ENCODE measurements at places on chromosomes 7 and 10. TPM values are rescaled to one million over a fixed set of nuclear protein-coding genes. Genes with fewer than 3 reads are reported as not detected.

DNA sequence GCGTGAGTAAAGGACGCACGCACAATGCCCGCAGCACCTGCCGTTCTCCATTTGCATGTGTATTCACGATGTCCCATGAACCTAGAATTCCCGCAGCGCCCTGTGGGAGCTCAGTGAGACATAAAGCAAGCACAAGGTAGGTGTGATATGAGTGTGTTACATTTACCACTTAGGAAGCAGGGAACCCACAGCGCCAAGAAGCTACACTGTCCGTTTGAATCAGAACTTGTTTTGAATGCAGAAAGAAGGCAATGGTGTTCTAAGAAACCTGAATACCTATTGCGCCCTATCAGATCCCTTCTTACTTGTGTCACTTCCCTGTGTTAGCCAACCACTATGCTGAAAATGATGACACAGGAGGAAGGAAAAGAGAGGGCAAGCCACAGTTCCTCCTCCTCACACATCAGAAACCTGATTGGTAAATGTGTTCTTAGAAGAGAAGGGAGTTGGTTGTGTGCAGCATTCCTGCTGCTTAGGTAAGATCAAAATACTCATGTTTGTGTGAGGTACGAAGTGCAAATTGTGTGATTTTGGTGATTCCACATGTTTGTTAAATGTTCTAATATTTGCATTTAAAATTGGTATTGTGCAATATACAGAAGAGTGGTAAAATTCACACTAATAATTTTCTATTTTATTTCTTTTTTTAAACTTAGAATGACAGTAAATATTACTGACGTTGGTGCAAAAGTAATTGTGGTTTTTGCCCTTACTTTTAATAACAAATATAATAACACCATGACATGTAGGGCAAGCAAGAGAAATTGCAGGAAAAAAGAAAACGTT lies 185.4 kb downstream of the SEC23IP start:
- peak overlapping the region; percentile 35 for H3K4me3 ChIP-seq
- H3K27ac ChIP-seq, result peak overlapping the region; percentile 70
- peaks cover 10% of the 10 kb centered on the region for H3K36me3 ChIP-seq

DNA sequence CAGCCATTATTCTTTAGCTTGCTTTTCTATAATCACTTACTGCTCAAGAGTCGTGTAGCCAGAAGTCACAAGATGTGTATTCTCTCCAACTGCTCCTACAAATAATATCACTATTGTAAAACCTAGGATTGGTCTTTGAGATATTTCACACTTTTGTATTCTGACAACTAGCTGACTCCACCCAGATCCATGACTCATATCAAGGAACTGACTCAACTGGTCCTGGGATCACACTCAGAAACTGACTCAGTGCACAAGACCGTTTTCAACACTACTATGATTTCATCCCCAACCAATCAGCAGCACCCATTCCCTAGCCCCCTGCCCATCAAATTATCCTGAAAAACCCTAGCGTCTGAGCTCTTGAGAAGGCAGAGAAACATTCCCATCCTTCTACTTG lies 56.5 kb upstream of the ORC5 start:
- H3K27ac ChIP-seq, result no peak overlapping the region
- H3K4me3 ChIP-seq, result no peak overlapping the region
- peaks cover 28% of the 10 kb centered on the region for H3K36me3 ChIP-seq
- H3K4me1 ChIP-seq, result no peaks in the 10 kb centered on the region

PLAC9 gene
- 7.3 TPM for total RNA-seq

COMTD1 gene
- 49.5 TPM for total RNA-seq

- DNase-seq, result no peak
- H3K27me3 ChIP-seq, result peaks cover 3% of the 10 kb centered on the region
- peaks cover 12% of the 10 kb centered on the region for H3K36me3 ChIP-seq
- no peak overlapping the region for H3K27ac ChIP-seq
Measured at GRCh38 chr10:86232644-86233043, 134.0 kb downstream of the GRID1 start.

- H3K27me3 ChIP-seq, result peaks cover 3% of the 10 kb centered on the region
- no peak overlapping the region for H3K27ac ChIP-seq
- no peaks in the 10 kb centered on the region for H3K36me3 ChIP-seq
- peak; percentile 11 for DNase-seq
Measured at GRCh38 chr10:132974249-132974796, 32.0 kb upstream of the CFAP46 start.

DNA sequence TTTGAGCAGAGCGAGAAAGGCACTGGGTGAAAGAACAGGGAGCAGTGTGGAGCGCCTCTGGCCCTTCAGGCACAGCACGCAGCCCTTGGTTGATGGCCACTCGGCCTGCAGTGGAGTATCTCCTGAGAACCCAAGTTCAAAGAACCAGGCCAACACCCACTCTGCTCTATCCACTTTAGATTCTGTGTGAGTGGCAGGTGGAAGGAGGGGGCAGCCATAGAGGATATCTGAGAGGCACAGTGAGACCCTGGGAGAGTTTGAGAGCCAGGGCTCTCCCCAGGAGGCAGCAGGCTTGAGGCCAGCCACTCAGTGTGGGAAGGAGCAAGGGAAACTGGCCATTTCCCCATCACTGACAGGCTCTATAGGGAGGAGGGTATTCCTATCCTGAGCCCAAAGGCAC lies 52.5 kb upstream of the PTN start:
- H3K27me3 ChIP-seq, result no peaks in the 10 kb centered on the region
- no peak overlapping the region for H3K27ac ChIP-seq
- DNase-seq, result no peak
- H3K4me3 ChIP-seq, result no peak overlapping the region
- no peaks in the 10 kb centered on the region for H3K36me3 ChIP-seq

DNA sequence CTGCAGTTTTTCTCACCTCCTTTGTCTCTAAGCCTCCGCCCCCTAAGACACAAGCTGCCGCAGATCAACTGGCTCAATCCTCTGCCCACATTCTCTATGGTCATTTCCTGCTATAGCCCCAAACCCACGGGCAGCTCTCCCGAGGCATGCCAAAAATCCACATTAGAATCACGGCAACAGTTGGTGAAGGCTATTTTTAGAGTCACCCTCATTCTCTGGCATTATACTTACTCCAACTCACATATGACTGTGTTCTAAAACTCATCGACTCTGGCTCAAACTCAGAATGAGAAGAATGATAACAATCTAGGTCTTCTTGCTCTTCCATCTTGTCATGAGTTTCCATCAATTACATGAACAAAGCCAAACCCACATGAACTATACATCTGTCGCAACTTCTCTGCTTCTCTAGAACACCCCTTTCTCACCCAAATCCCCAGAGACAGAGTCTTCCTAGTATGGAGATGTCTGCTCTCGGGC lies 10.9 kb upstream of the KIAA1549 start:
- no peaks in the 10 kb centered on the region for H3K4me1 ChIP-seq
- H3K27ac ChIP-seq, result no peak overlapping the region
- H3K4me3 ChIP-seq, result no peak overlapping the region
- no peaks in the 10 kb centered on the region for H3K27me3 ChIP-seq
- peaks cover 12% of the 10 kb centered on the region for H3K36me3 ChIP-seq
- no peak for DNase-seq

DNA sequence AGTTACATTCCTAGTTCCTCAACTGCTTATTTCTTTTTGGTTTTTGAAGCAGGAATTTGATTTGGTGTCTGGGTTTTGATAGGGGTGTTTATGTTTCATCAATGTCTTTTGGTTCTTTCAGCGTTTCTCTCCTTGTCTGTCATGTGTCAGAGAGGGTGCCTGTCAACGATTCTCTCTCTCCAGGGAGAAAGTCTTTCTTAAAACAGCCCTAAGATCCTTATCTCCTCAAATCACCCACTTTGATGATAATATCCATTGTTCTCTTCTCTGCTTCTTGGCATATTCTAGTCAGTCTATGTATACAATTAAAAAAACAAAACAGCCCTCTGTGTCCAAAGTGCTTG lies 77.2 kb downstream of the TCF7L2 start:
- H3K36me3 ChIP-seq, result peaks cover 8% of the 10 kb centered on the region
- H3K4me1 ChIP-seq, result peaks cover 63% of the 10 kb centered on the region
- no peaks in the 10 kb centered on the region for H3K27me3 ChIP-seq
- H3K27ac ChIP-seq, result no peak overlapping the region
- no peak overlapping the region for H3K4me3 ChIP-seq
- DNase-seq, result no peak

GRCh38 chr7:44259547-44260457 lies 59.0 kb downstream of the YKT6 start:
- H3K4me3 ChIP-seq, result no peak overlapping the region
- no peak for DNase-seq
- H3K27me3 ChIP-seq, result no peaks in the 10 kb centered on the region
- no peak overlapping the region for H3K27ac ChIP-seq
- H3K36me3 ChIP-seq, result no peaks in the 10 kb centered on the region

PKD2L1 gene
- not detected for total RNA-seq

RELN gene
- 0.44 TPM for total RNA-seq

- no peak overlapping the region for H3K27ac ChIP-seq
- DNase-seq, result no peak
- no peak overlapping the region for H3K4me3 ChIP-seq
- H3K27me3 ChIP-seq, result no peaks in the 10 kb centered on the region
Measured at GRCh38 chr10:104804880-104805279, 163.8 kb downstream of the SORCS3 start.

GRCh38 chr10:375815-376505 lies 240.7 kb downstream of the ZMYND11 start:
- peaks cover 12% of the 10 kb centered on the region for H3K4me1 ChIP-seq
- H3K36me3 ChIP-seq, result peaks cover 16% of the 10 kb centered on the region
- DNase-seq, result no peak
- H3K4me3 ChIP-seq, result no peak overlapping the region
- H3K27me3 ChIP-seq, result no peaks in the 10 kb centered on the region

DNA sequence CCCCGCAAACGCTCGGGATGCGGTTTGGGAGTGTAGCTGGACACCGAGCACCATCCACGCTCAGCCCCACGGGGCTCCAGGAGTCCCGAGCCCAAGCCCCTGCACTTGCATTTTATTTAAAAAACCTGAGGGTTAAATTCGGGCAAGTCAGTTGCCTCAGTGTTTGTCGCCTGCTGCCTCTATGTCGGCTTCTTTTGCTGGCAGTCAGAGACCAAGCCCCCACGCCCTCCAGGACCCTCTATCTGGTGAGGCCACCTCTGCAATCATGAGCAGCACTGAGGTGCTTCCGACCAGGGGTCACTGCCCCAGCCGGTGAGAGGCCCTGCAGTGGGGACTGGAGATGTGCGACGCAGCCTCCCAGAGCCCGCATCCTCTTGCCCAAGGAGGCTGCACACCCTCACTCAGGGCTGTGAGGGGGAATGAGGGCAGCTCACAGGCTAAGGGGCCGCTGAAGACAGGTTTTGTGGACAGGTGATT lies 13.3 kb upstream of the ZNF273 start:
- no peak for DNase-seq
- H3K27me3 ChIP-seq, result peaks cover 62% of the 10 kb centered on the region
- no peaks in the 10 kb centered on the region for H3K36me3 ChIP-seq
- H3K4me1 ChIP-seq, result peaks cover 5% of the 10 kb centered on the region
- H3K4me3 ChIP-seq, result peak overlapping the region; percentile 49

DNA sequence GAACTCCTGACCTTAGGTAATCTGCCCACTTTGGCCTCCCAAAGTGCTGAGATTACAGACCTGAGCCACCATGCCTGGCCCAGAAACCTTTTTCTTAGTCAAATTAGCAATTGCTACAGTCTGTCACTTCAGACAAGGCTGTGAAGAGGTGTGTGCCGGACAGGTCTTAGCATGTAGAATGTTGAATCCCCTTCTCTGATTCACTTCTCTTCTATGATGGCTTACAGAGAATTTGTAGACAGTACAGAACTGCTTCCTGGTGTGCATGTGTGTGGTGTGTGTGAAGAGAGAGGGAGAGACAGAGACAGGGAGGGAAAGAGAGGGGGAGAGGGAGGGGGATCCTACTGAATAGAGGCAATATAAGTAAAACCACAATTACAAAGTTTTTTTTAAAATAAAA lies 150.4 kb downstream of the PARD3 start:
- no peak overlapping the region for H3K4me3 ChIP-seq
- H3K27ac ChIP-seq, result no peak overlapping the region
- no peaks in the 10 kb centered on the region for H3K27me3 ChIP-seq
- H3K4me1 ChIP-seq, result peaks cover 48% of the 10 kb centered on the region

- DNase-seq, result no peak
- H3K36me3 ChIP-seq, result no peaks in the 10 kb centered on the region
- H3K4me3 ChIP-seq, result no peak overlapping the region
- no peaks in the 10 kb centered on the region for H3K27me3 ChIP-seq
- peaks cover 28% of the 10 kb centered on the region for H3K4me1 ChIP-seq
Measured at GRCh38 chr10:82969405-82969804, 1094.4 kb downstream of the NRG3 start.

DNA sequence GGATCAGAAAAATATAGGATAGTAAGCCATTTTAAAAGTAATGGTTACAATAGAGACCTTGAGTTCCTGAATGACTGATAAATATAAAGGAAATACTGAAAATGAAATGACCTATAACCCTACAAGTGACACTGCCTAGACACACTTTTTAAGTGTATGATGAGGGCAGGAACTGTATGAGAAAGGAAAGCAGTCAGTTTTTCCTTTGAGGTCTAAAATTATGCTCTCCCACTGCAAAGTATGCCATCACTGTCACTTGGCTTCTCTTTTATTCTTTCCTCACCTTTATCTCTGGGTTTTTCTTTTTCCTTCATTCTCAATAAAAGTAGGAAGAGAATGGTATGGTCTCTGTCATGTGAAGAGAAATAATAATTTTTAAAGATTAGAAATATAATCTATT lies 13.5 kb downstream of the REEP3 start:
- no peaks in the 10 kb centered on the region for H3K27me3 ChIP-seq
- no peaks in the 10 kb centered on the region for H3K36me3 ChIP-seq
- 0 out of 2 replicates have a peak, but pooled peaks cover 2% of the 10 kb centered on the region for H3K4me1 ChIP-seq
- H3K27ac ChIP-seq, result 0 out of 2 replicates have a peak overlapping the region, but pooled peaks have one; percentile 51
- no peak for DNase-seq
- no peak overlapping the region for H3K4me3 ChIP-seq

- DNase-seq, result no peak
- H3K4me3 ChIP-seq, result no peak overlapping the region
- H3K36me3 ChIP-seq, result no peaks in the 10 kb centered on the region
- H3K27me3 ChIP-seq, result no peaks in the 10 kb centered on the region
- H3K4me1 ChIP-seq, result peaks cover 4% of the 10 kb centered on the region
Measured at GRCh38 chr7:27364344-27364758, 121.7 kb downstream of the EVX1 start.

DNA sequence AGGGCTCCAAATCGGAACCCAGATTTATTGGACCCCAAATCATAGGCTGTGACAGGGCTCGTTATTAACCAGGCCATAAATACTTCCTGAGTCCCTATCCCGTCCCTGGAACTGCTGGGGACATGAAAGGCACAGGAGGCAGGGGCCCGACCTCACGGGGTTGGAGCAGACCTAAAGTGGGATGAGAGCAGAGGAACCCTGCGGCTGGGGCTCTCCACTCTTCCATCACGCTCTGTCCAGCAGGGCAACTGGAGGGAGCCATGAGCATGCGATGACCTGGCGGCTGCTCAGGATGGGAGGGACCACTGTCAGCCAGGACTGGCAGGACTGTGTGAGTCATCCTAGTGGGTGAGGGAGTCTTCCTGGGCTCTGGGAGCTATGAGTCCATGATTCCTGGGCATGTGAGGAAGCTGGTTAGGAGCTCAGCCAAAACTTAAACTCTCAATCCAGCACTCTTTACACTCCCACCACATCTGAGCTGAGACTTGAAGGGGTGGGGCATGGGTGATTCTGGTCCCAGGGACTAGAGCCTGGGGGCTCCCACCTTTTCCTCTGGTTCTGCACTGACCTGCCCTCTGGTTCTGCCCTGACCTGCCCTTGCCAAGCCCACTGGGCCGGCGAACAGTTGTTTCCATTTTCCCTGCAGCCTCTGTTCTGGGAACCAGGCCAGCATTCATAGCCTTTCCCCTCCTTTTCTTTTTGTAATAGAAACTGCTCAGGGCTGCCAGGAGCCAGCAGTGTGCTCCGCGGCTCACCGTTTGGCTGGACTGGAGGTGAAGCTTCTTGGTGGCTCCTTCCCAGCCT lies 47.1 kb downstream of the SYPL1 start:
- no peaks in the 10 kb centered on the region for H3K27me3 ChIP-seq
- no peak overlapping the region for H3K27ac ChIP-seq
- DNase-seq, result no peak
- H3K4me3 ChIP-seq, result no peak overlapping the region
